ENCODE measurements at places on chromosomes 12 and 14.

- no peak for DNase-seq
Observed at GRCh38 chr14:64873506-64874219, 6.0 kb downstream of the SPTB start.

- DNase-seq = no peak
Observed at GRCh38 chr14:76121089-76121748, 30.5 kb upstream of the GPATCH2L start.

DNA sequence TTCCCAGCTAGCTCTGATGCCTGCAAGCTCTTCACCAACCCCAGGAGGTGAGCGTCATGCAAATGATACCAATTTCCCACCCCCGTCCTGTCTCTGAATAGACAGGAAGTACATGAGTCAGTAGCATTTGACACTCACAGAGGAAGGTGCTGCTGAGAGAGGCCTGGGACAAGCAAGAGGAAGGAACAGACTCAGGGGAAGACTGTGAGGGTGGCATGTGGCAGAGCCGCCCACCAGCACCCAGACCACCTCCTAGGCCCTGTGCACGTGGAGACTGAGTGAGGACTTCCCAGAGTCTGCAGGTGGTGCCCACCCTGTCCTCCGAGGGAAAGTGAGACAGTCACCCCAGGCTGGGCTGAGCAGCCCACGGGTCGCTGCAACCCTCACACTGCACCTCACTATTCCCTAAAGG, 199.5 kb upstream of the SFSWAP start:
- DNase-seq = peak; percentile 16

DNA sequence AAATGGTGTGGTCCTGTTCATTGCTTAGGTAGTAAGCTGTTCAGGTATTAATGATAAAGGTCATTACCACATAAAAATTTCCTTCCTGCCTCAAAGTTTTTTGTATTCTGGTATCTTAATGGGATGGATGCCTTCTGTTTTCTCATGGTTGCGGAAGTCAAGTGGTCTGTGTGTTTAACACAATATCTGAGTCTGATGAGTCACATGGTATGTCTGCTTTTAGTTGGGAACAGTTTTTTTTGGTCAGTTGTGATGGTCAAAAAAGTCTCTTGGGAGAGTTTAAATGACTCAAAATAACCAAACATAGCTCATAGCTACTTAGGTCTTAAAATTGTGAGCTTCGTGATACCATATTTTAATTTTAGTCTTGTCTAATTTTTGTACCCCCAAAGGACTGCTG, 40.7 kb downstream of the STK38L start:
- DNase-seq = no peak

DNA sequence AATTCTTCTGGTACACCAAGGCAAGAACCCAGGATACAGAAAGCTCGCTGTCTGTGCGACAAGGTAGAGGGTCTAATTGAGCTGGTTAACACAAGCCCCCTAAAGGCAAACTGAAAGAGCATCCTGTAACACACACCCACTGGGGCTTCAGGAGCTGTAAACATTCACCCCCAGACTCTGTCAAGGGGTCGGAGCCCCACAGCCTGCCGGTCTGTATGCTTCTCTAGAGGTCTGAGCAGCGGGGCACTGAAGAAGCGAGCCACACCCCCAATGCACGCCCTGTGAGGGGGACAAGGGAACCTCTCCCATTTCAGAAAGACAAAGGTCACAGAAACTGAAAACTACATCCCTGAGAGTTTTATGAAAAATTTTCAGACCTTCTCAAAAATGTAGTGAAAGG, 1.3 kb upstream of the IPO8 start:
- DNase-seq = no peak

DNA sequence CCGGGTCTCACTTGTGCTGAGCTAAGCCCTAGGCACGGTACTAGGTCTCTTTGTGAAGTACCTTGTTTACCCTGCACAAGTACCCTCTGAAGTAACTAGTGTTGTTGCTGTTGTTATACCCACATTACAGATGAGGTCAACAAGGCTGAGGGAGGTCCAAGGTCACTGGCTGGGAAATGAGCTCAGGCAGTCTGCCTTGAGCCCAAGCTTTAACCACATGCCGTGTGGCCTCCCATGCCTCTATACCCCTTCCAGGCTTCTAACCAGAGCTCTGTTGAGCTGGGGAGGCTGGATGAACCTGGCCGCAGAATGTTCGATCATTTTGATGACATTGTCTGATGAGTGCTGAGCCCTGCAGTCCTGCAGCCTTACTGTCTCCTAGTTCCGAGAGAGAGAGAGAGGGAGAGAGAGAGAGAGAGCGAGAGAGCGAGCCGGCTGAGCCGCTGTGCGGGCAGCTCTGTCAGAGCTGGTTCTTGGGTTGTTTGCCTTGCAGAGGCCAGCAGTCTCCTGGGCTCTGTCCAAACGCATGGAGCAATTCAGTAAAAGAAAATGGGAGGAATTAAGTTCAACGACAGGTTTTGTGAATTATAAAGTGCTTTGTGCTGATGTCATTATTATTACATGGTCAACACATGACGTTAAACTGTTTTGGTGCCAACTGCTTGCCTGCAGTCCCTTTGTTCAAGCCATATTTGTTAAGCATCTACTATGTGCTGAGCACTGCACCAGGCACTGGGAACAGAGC, 13.1 kb downstream of the JDP2 start:
- no peak for DNase-seq

DNA sequence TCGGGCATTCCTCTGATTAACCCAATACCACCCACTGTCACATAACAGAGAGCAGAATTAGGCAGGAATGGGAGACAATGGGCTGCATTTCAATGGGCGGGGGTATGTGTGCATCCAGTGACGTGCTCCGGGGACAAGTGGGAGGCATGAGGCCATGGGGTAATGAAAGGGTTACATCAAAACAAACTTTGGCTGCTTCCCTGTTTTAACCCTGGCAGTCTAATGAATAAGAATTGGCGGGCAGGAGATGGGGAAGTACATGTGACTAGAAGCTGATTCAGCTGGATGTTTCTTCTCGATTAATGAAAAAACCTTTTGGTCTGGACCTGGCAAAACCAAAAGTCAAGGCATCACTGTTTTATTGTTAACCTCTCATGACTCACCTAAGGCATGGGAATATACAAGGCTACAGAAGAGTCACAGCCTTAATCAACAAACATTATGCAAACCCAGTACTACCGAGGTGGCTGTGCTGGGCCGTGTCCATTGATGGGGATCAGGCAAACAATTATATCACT, 44.2 kb downstream of the SOCS2 start:
- no peak for DNase-seq

DNA sequence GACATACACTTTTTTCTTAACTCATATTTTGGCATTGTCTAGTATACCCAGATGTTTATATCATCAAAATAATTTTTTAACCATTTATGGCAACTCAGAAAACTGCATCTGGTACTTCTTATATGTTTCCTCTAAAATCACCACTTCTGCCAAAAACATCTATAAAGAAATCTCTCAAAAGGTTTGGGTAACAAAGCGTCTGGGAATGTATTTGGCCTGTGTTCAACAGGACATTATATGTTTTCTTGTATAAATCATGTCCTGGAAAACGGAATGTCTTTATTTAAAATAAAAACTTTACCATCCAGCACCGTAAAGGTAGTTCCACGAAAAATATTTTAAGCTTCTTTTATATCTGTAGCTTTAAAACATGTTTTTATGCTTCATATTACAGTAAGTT, 36.1 kb upstream of the FBLN5 start:
- DNase-seq = no peak

DNA sequence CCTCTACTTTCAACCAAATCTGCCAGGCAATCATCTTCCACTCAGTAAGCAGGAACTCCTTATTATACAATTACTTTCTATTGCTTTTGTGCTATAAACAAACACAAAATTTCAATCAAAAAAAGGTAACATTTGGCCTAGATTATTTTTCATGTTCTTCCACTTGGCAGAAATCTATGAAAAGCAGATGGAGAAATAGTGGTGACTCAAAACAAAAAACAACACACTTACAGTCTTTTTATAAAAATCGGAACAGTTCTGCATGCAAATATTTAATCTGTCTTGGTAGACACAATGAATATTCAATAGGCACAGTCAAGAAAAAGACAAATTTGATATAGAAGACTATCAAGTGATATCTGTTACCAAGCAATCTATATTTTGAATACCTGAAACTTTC, 376.8 kb downstream of the RPS29 start:
- no peak for DNase-seq

DNA sequence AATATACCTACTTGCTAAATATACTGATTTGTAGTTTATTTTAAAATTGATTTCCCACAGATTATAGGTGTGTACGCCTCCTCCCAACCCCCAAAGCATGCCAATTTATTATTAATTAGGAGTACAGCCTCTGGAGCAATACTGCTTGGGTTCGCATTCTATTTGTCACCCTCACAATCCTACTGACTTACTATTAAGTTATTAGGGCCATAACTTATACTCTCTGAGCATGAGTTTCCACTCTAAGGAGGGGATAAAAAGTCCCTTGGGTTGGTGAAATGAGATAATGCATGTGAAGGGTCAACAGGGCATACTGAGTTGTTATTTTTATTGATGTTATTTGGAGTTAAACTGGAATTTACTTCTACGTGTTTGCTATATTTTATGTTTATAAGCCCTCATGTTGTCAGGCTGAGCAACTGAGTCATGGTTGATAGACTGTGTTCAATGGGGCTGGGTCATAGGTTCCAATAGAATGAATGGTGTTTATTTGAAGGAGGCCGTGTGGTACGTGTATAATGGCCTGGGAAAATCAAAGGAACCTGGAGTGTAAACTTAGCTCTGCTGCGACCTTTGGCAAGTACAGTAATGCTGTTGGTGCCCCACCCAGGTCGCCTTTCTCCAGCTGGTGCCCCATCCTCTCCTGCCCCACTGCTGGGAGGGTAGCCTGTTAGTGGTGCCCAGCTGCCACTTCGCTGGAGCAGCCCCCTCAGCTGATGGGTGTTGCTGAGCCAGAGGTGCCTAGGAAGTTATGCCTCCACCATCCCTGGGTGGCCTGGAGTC, 99.3 kb upstream of the PTPRB start:
- no peak for DNase-seq

DNA sequence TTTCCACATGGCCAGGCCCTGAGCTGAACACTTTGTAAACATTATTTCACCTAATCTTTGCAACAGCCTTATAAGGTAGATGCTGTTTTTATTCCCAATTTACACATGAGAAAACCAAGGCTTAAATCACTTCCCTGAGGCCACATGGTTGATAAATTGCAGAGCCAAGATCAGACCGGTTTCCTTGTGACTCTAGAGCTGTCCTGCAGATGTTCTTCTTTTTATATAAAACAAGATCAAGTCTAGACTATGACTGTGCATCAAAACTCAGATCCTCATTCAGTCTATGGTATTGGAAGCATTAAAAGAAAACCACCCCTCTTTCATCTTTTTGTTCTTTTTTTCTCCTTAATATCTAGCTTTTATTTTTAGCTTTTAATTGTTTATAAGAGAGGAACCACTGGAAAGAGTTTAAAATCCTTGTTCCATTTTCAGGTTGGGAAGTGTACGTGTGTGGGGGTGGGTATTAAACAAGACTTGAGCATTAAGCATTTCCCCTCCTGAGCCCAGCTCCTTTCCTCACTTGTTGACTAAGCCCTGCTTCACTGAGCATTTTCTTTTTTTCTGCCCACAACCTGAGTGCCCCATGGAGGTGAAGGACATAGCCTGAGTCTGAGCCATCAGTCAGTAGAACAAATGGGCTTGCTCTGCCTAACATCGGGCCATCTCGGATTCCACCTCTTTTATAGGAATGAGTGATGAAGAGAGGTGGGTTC, 45.4 kb downstream of the GPATCH2L start:
- DNase-seq = no peak

GRCh38 chr12:124583854-124584253, 16.4 kb upstream of the NCOR2 start:
- no peak for DNase-seq

DNA sequence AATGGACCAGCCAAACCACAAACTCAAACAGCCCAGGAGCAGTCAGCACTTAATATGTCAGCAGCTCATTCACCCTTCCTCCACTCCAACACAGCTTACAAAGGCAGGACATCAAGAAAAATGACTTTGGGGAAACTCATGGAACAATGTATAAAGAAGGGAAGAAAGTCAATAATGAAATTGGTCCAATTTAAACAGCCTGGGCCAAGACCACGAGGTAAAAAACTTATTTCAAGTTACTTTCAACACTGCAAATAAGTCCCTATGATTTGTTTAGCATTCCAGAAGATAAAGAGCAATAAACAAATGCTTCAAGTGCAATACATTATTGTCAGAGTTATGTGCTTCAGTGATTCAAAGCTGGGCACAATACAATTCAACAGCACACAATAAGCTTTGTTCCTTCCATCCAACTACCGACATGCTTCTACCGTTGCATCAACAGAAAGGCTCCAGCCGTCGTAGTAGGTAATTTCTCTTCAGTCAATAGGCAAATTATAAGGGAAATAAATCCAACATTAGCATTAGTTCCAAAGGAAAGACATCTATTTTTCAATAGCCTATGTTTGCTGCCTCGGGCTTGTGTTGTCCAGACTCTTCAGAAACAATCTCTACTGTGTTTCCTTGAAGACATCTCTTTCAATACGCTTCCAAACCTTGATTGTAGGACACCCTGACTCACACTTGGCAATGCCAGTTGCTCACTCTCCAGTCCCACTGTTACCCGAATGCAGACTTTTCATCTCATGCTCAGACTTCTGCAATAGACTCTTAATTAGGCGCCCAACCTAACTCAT, 225.7 kb downstream of the NUAK1 start:
- DNase-seq = no peak

GRCh38 chr14:31400031-31400638, 20.2 kb downstream of the HEATR5A start:
- no peak for DNase-seq

GRCh38 chr12:24232531-24232930, 283.1 kb upstream of the SOX5 start:
- DNase-seq = no peak

- no peak for DNase-seq
Observed at GRCh38 chr12:99059824-99060511, 414.9 kb downstream of the APAF1 start.

DNA sequence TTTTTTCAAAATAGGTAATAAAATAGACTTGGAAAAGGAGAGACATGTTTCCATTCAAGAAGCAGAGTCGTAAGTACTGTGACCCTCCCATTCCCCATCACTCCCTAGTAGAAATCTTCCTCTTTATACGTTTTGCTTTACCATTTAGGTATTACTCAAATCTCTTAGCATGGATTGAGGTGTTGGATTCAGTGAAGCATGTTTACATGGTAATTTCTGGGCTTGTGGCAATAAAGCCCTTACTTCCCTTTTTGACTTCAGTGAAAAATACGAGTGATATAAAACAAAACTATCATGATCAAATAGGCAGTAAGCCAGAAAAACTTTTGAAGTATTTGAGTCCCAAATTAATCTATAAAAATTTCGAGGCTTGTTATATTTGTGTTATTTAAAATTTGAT, 27.4 kb downstream of the RAB21 start:
- DNase-seq = no peak

DNA sequence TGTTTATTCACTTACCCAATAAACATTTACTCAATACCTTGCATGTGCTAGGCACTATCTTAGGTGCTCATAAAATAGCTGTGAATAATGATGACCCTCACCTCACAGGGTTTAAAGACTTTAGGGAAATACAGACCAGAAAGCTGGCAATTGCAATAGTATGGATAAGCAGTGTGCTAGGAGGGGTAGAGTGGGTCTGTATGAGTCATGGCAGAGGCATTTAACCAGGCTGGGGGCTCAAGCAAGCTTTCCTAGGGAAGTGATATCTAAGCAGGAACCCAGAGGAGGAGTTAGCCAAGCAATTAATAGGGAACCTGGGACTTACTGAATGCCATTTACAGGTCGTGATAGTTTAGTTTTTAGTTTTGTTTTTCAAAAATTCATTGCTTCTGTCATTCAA, 123.9 kb upstream of the CCDC198 start:
- DNase-seq = no peak

GRCh38 chr14:93271111-93271510, 61.7 kb downstream of the BTBD7 start:
- DNase-seq = no peak

All from stimulated activated CD4-positive, alpha-beta T cell treated with anti-CD3 and anti-CD28 coated beads, Interleukin-15, amount 100 ng/mL, for 1 hour (primary cell).